ENCODE measurements at places on chromosomes 5 and 9. TPM values are rescaled to one million over a fixed set of nuclear protein-coding genes. Genes with fewer than 3 reads are reported as not detected.

- H3K27me3 ChIP-seq = no peaks in the 10 kb centered on the region
- no peaks in the 10 kb centered on the region for H3K36me3 ChIP-seq
- no peak overlapping the region for H3K4me3 ChIP-seq
- H3K4me1 ChIP-seq = peaks cover 5% of the 10 kb centered on the region
- DNase-seq = no peak
These were observed 161.6 kb downstream of the BNC2 start for GRCh38 chr9:16708656-16709435.

DNA sequence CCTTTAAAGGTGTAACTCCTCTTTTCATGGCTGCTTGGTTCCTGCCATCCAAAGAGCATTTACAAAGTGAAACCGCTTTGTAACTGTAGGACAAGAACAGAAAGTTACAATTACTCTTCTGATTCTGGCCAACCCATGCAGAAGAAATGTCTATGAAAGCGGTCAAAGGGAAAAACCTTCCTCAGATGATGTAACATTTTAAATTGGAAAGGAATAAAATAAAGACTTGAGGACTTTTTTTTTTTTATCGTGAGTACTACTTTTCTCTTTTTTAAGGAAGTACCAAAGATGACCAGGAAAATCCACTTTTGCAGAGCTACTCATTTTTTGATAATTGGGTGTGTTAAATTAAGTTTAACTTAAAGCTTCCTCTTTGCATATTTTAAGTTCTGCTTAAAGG, 13.0 kb upstream of the C9orf72 start:
- no peaks in the 10 kb centered on the region for H3K4me1 ChIP-seq
- H3K36me3 ChIP-seq = no peaks in the 10 kb centered on the region
- no peak overlapping the region for H3K4me3 ChIP-seq
- H3K27ac ChIP-seq = no peak overlapping the region
- no peak for DNase-seq
- H3K27me3 ChIP-seq = no peaks in the 10 kb centered on the region

DNA sequence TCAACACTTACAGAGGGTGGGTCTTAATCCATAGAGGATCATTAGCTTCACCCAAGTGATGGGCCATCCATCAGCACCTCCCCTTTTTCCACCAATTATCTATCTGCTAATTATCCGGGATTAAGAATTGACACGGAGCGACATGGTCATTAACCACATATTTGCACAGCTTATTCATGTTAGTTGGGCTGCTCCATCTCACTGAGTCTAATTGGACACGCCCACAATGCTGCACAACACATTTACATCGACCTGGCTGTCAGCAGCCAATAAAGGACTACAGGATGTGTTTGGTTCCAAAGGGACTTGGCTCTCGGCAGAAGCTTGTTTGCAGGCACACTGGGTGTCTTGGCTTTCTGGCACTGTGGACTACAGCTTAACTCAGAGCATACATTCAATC, 21.6 kb downstream of the FOXE1 start:
- DNase-seq = no peak
- H3K27ac ChIP-seq = no peak overlapping the region
- no peaks in the 10 kb centered on the region for H3K36me3 ChIP-seq
- no peak overlapping the region for H3K4me3 ChIP-seq

- no peaks in the 10 kb centered on the region for H3K36me3 ChIP-seq
- DNase-seq = no peak
- no peak overlapping the region for H3K4me3 ChIP-seq
- H3K4me1 ChIP-seq = no peaks in the 10 kb centered on the region
- no peak overlapping the region for H3K27ac ChIP-seq
These were observed 96.0 kb downstream of the LIX1 start for GRCh38 chr5:97046270-97046982.

DNA sequence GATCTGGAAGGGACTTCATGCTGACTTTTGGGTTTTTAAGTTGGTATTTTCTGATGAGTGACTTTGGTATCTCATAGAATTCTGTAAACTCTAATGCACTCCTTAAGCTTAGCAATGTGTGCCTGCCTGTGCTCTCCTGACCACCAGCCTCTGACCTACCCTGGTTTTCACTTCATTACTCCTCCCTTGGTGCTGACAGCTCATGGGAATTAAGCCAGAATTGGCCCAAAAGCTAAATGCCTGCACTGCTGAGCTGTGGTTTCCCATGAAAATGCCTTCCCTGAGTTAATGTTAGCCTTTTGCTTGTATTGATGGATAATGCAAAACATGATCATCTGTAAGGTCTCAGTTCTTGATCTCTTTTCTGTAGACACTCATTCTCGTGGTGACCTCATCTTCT, 308.0 kb downstream of the DOCK8 start:
- peaks cover 19% of the 10 kb centered on the region for H3K4me1 ChIP-seq
- no peaks in the 10 kb centered on the region for H3K36me3 ChIP-seq
- no peak overlapping the region for H3K27ac ChIP-seq
- no peak for DNase-seq
- no peak overlapping the region for H3K4me3 ChIP-seq
- no peaks in the 10 kb centered on the region for H3K27me3 ChIP-seq

DNA sequence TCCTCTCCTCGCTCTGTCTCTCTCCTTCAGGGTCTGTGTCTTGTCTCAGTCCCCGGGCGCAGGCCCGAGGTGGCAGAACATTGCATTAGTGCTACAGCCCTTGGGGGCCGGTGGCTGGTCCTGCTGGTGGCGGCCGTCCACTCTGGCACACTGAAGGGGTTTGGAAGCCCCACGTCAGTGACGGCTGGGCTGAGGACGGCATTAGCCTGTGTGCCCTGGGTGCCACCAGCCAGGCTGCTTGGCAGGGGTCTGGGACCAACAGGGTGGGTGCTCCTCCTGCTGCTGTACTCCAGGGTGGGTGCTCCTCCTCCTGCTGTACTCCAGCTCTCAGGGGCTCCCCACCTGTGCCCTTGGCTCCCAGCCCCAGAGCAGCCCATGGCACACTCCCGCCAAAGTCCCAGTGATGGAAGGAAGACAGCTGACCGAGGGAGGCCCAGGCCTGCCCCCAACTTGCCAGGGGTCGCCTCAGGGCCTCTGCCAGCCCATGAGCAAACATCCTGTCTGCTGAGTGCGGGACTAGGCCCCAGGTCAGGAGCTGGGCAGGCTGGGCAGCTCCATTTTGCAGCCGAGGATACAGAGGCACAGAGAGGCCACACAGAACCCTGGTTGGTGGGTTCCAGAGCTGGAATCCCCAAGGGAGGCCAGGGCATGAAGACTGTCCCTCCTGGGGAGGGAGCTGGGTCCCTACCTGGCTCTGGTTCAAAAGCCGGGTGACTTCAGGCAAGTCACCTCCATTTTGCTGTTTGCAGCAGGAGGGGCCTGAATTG, 27.3 kb downstream of the SARDH start:
- peaks cover 6% of the 10 kb centered on the region for H3K4me1 ChIP-seq
- H3K27me3 ChIP-seq = no peaks in the 10 kb centered on the region
- no peaks in the 10 kb centered on the region for H3K36me3 ChIP-seq
- DNase-seq = no peak
- no peak overlapping the region for H3K4me3 ChIP-seq

GRCh38 chr5:112338681-112339337, 80.3 kb downstream of the EPB41L4A start:
- H3K27ac ChIP-seq = peak overlapping the region; percentile 53
- H3K36me3 ChIP-seq = no peaks in the 10 kb centered on the region
- DNase-seq = no peak
- peaks cover 32% of the 10 kb centered on the region for H3K4me1 ChIP-seq

GRCh38 chr9:127612939-127613582, 984 bp downstream of the STXBP1 start:
- H3K4me1 ChIP-seq = peaks cover 28% of the 10 kb centered on the region
- peak overlapping the region; percentile 89 for H3K4me3 ChIP-seq
- no peak for DNase-seq

DNA sequence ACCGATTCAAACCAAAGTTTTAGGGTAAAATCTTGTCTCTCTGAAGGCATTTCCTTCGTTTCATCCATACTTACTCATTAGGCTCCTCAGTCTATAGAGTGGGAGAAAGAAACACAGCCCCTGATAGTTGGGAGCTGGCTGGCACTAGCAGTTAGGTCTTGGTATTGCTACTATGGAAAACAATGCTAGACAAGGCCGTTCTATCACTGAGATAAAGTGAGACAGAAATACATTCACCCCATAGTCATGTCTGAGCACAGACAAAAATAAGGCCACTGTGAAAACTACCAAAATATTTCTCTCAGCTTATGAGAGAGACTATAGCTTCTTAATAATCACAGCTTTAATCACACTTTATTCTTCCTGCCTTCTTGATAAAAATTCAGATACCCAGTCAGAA, 28.7 kb upstream of the KCNV2 start:
- no peaks in the 10 kb centered on the region for H3K27me3 ChIP-seq
- H3K4me1 ChIP-seq = no peaks in the 10 kb centered on the region
- DNase-seq = no peak
- H3K36me3 ChIP-seq = no peaks in the 10 kb centered on the region

DNA sequence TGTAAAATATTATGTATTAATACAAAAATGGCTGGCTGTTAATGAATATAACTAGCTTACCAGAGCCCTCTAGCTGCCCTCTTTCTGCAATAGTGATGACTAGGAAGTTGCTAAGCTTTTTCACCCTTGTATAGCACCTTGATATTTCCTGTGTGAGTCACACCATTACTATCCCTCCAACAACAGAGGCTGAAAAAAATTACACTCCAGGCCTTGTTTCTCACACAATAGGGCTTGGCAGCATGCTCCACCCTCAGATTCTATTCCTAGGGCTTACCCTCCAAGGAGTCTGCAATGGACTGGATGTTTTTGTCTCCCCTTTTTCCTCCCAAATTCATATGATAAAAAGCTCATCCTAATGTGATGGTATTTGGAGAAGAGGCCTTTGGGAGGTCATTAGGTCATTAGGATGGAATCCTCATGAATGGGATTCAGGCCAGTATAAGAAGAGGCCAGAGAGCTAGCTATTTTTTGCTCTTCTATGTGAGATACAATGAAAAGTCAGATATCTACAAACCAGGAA, 184.6 kb upstream of the MAP1B start:
- DNase-seq = no peak
- no peaks in the 10 kb centered on the region for H3K36me3 ChIP-seq
- no peak overlapping the region for H3K27ac ChIP-seq
- no peak overlapping the region for H3K4me3 ChIP-seq

DNA sequence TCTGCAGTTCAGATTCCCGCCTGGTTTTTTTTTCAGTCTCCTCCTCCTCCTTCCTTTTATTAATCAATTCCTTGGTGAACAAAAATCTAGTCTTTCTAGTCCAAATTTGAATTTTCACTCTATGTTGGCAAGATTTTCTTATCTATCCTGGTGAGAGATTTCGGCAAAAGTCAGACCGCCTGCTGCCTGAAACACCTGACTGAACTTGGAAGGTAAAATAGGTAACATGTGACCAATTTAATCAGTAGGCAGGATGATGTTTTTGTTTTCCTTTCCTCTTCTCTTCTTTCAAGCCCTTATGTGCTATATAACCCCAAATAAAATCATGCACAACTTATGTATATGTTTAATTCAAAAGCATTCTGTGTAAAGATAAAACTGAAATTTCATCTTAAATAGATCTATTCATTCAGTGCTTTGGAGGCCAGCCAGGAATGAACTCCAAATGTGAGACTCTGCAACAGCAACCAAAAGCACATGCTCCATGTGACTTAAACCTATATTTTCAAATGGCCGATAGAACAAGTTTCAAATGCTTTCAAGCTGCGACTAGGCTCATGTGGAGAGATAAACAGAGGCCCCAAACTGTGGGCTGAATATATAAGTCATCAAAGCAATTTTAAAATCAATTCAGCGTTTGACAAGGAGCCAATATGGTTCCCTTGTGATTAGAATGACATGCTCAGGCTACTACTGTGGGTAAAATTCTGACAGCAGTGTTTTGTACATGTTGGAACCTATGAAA, 100.4 kb upstream of the SEMA6A start:
- H3K27ac ChIP-seq = no peak overlapping the region
- no peak for DNase-seq

The CARD19 gene
- total RNA-seq = 63.3 TPM

The HACD4 gene
- 3.2 TPM for total RNA-seq

The CBY3 gene
- total RNA-seq = not detected

The CDH10 gene
- total RNA-seq = 0.74 TPM

The EPB41L4B gene
- 4.7 TPM for total RNA-seq

Measured in vagina (tissue), 2 donors.